ENCODE measurements at places on chromosomes 6 and 20. TPM values are rescaled to one million over a fixed set of nuclear protein-coding genes. Genes with fewer than 3 reads are reported as not detected.

GRCh38 chr6:120871416-120872261 is 462.6 kb downstream of the TBC1D32 start:
- no peak for DNase-seq

GRCh38 chr6:39313526-39314272 is 520 bp downstream of the KCNK17 start:
- DNase-seq: no peak

C6orf52 gene
- not detected for total RNA-seq

GRCh38 chr6:169428532-169428931 is 174.9 kb upstream of the THBS2 start:
- DNase-seq: no peak

WFDC13 gene
- not detected for total RNA-seq

DNA sequence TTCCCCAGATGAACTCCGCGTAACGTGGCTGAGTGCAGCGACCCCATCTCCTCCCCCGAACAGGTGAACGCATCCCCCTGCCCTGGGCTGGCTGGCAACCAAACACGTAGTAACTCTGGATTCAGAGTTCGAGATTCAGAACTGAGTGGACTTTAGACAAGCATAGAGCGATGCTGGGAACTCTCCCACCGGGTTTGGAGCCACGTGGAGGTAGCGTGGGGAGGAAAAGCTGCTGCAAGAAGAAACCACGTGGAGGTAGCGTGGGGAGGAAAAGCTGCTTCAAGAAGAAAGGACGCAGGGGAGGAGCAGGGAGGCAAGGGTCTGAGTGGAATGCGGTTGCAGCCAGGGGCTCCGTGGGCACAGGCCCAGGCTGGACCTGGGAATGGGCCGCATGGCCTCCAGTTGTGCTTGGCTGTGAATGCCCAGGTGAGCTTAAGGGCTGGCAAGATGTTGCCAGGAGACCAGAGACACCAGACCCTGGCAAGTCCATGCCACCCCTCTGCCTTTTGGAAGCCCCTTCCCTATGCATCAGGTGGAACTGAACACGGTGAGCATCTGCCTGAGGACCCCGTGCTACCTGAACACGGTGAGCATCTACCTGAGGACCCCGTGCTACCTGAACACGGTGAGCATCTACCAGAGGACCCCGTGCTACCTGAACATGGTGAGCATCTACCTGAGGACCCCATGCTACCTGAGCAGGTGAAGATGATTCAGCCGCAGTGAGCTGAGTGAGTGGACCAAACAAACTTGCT is 118.0 kb upstream of the FRMD1 start:
- DNase-seq: no peak

ALDH8A1 gene
- total RNA-seq: 0.10 TPM

DNA sequence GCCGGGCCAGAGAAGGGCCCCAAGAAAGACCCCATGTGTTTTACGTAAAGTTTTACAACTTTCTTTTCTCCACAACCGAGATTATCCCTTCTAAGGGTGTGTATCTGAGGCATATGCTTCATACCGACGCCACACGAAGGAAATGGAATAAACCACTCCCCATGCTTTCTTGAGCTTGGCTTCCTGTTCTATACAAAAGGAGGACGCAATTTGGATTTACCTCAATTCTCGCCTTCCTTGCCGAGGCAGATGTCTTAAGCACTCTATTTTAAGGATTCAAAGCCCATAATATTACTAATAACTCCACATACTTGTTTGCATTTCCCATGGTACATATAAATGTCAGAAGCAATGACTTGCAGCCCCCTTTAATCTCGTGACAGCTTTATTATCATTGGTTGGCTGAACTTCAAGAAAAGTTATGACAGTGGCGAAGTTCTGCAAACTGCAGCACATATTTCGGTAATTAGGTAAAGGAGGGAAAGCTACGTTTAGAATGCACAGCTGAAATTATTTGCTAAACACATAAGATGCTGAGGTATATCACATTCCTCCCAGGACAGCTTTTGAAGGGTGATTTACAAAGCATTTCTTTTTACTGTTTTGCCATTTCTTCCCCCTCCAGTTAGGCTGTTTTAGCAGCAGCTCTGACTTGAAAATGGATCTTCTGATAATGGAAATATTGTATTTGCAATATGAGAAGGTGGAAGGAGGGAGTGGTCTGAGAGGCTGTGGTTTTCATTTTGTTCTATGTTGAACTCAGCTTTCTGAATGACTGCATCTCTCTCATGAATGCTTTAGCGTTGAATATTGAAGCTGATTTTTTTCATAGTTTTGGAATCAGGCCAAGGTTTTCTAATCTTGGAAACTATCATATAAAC is 330.5 kb downstream of the EPHA7 start:
- no peak for DNase-seq

DNA sequence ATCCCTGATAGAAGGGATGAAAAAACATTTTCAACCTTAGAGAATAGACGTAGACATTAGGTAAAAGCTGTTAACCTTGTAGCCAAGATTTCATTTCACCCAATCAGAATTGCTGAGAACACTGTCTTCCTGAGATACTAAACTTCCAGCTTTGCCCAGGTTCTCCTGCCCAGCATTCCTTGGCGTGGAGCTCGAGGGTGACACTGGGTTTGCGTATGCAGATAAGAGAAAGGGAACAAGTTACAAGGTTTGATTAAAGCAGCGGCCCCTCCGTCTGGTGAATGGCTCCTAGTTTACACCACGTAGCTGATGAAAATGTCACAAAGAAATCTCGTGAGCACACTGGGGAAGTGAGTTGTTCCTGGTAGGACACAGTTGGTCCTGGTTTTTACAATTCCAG is 247.8 kb downstream of the FARS2 start:
- DNase-seq: no peak

FAM50B gene
- total RNA-seq: not detected

GRCh38 chr20:59177266-59178250 is 13.9 kb downstream of the ZNF831 start:
- DNase-seq: no peak

DNA sequence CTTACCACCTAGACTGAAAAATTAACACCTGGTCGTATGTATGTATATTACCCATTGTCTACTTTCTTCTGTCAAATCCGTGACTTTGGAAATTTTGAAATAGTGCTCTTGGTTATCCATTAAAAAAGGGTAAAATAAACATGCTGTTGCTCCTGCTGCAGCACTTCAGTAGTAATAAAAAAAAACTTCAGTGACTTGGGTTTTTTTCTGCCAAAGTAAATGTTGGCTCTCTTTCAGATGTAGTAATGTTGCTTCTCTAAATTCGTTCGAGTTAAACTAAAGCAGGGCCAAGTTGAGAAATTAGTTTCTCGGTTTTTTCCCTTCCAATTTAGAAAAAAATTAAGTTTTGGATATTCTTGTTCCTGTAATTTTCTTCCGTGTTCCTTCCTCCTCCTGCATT is 34.2 kb downstream of the JARID2 start:
- no peak for DNase-seq

DNA sequence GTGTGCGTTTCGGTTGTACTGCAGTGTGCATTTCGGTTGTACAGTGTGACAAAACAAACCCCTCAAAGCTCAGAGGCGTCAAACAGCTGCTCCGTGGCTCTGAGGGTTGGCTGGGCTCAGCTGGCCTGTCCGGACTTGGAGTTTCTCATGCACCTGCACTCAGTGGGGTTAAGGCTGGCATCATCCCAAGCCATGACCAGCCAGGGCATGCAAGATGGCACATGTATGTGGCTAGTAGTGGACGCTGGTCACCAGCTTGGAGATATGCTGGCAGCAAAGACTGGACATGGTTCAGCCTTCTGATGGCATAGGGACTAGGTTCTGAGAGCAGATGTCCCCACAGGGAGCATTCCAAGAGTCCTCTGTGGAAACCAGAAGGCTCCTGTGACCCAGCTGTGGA is 187.2 kb downstream of the CDH4 start:
- DNase-seq: no peak

DNA sequence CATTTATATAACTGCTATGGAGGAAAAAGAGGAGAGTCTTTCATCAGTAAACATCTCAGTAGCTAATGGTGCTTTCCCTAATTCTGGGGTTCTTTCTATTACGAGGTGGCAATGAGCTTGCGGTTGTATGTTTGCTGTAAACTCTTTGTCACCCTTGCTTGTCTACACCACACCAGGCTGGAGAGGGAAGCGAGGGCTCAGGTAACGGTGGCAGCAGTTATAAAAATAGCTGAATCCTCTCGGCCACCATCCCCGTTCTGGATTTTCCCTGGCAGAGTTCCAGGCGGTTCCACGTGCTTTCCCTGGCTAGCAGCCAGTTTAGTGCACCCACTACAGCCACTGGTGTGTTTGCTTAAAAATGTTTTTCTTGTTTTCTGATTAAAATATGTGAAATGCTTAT is 39.0 kb downstream of the MAS1 start:
- no peak for DNase-seq

Data from MG63 (cell line).